ENCODE measurements at places on chromosomes 7 and 10.

GRCh38 chr10:127932521-127933270 lies 25.8 kb downstream of the PTPRE start:
- no peak for DNase-seq

GRCh38 chr7:26437003-26437532 lies 145.4 kb downstream of the SNX10 start:
- no peak for DNase-seq

DNA sequence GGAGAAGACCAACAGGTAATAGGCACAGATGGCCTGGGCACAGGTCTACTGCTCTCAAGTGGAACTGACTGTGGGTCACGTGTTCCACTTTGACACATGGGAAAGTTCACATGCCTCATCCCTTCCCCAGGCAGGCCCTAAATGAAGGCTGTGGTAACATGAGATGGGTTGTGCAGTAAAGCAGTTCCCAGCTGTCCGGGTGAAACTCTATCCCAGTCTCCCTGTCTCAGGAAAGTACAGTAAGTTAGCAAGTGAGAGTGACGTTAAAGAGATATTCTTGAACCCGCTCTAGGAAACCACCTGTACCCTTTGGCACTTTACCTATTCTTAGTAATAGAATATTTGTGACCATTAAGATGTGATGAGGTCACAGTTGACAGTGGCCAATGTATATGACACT lies 343.7 kb upstream of the AOAH start:
- DNase-seq = no peak

- DNase-seq = no peak
Observed at GRCh38 chr7:155798673-155799439, 13.4 kb downstream of the SHH start.

DNA sequence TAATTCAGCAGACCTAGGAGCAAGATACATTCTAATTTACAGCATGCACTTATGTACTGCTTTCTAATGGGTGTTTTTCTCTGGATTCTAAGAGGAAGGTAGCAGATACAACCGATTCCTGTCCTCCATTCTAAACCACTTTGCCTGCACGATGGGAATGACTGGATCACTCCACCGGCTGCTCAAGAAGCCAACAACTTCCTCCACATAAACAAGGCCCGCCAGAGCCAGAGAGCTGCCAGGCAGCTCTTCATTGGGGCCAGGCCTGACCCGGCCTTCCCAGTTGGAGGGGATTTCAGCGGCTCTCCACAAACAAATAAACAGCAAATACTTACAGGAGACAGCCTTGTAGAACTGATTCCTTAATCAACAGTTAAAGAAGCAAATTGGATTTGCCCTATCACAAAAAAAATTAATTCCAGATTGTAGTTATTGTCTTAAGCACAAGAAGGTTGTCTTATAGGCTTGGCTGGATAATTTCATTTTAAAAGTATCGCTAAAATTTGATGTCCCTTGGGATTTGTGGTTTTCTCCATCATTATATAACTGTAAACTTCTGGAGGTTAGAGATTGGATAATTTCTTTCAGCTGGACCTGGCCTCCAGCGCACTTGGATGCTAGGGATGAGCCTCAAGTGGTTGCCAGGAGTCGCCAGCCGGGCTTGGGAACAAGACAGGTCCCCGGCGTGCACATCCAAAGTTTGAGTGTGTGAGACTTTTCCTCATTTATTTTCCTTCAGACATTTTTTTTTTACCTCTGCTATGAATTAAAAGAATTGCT lies 20.9 kb downstream of the EBF3 start:
- no peak for DNase-seq

- DNase-seq = no peak
Observed at GRCh38 chr10:17006631-17007417, 122.8 kb downstream of the CUBN start.

- no peak for DNase-seq
Observed at GRCh38 chr10:3778692-3779157, 6.3 kb downstream of the KLF6 start.

DNA sequence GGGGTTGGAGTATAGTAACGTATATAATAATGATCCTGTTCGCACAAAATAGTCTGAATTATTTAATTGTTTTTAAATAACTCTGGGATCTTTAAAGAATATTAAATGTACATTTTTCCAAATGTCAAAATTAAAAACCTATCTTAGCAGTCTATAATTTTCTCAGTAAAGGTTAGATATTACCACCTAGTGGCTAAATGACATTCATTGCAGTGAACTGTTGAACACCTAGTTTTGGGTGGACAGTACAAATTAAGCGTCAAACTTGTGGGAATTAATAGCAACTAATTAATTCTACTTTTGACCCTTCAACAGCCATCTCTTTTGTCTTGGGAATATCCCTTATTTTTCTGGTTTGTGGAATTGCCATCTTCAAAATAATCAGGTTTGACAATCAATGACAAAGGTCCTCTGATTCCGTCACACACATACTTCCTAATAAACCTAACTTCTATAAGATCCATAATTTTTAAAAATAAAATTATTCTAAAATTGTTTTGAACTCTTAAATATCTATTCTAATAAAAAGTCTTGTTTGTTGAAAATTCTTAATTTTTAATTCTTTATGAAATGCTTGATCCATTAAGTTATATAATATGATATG lies 165.7 kb downstream of the SEMA3D start:
- DNase-seq = no peak

- DNase-seq = no peak
Observed at GRCh38 chr10:127125331-127125730, 71.1 kb downstream of the INSYN2A start.

DNA sequence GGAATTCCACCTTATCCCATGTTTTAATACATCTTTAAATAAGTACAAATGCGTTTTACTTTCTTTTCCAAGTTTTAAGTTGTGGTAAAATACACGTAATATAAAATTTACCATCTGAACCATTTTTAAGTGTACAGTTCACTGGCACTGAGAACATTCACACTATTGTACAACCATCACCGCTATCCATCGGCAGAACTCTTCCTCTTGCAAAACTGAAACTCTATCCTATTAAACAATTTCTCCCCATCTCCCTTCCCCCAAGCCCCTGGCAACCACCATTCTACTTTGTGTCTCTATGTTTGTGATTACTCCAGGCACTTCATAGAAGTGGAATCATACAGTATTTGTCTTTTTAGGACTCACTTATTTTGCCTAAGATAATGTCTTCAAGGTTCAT lies 33.8 kb downstream of the HIP1 start:
- no peak for DNase-seq

DNA sequence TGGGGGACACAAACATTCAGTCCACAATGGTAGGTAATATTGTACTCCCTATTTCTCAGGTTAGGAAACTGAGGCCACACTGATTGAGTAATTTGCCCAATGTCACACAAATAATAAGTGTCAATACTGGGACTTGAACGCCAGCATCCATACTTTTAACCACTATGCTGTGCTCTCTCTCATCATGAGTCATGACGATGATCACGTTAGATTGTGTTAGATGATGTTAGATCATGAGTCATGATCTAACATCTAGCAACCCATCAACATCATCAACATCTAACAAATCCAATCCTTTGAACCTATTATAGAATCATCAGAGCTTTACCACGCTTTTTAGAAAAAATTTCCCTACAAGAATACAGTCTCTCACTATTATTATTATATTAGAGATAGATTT lies 28.1 kb upstream of the HERPUD2 start:
- no peak for DNase-seq

DNA sequence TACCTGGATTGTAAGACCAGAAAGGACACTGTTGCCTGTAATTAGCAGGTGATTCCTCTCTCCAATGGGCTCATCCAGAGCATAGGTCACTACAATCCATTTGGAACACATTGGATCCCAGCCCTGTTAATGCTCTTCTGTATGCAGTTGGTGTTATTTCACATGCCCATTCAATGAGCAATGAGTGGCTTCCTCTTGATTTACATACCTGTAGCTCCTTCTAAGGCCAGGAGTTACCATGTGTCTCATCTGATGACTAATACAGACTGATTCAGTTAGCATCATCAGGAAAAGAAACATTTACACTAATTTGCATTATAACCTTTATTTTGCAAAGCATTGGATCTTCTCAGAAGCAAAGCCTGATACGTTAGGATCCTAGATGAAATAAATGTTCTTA lies 83.1 kb upstream of the NPVF start:
- DNase-seq = no peak

- no peak for DNase-seq
Observed at GRCh38 chr10:125130260-125130659, 30.1 kb downstream of the CTBP2 start.

- DNase-seq = no peak
Observed at GRCh38 chr10:80687476-80687789, 149.7 kb downstream of the SH2D4B start.

DNA sequence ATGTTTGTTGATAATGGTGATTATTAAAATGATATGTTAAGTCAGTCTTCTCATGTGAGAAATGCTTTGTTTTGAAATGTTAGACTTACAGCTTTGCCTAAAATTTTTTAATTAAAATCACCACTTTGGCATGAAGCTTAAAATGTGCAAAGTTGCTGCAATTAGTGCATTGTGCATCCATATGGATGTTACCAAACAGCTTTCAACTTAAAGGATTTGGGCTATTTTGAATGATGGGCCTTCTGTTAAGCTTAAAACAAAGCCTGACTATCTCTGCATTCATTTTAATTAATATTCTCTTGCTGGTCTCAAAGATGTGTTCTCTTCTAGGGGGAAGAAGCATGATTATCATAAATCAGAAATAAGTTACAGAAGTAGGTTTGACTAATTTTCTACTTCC lies 64.6 kb upstream of the FZD1 start:
- DNase-seq = no peak

- no peak for DNase-seq
Observed at GRCh38 chr10:14163377-14164086, 167.2 kb downstream of the FRMD4A start.

DNA sequence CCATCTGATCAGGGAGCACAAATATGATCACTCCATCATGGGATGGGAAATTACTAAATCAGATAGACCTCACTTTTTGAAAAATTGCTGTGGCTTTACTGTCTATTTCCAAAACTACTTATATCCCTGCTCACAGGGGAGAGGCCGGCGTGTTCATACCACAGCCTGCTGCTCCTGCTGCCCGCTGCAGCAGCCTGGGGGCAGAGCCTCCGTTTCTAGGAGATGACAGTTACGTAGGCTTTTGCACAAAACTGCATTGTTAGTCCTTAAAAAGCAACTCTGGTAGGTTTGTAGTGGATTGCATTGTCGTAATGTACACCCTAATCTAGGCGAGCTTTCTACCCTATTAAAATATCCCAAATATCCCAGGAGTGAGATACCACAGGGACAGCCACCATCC lies 203.7 kb downstream of the EBF3 start:
- no peak for DNase-seq

DNA sequence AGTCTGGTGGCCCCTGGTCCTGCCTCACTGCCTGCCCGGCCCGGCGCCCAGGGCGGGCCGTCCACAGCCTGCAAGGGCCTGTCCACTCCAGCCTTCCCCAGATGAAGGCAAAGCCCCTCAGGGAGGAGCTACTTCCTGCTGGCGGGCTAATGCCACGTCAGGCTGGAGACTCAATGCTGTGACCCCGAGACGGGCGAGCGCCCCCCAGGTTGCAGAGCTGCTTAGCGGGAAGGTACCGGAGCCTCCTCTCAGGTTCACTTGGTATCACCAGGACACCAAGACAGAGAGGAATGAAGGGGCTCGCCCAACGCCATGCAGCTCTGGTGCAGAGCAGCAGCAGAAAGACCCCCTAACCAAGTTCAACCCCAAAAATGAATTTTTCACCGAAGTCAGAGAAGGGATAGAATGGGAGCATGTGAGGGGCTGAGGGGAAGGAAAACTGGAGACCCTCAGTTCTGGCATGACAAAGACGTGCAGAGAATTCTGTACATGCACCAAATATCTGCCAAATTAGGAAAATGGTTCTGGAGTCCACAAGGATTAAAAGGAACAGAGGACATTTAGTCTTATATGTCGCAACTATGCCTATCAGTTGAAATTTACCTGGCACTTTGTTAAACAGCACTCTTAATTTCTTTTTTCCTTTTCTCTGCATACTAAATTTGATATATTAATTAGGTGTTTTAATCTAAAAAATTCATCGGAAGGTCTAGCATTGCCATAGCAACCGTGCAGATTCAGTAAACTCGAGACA lies 2.8 kb downstream of the STK32C start:
- no peak for DNase-seq

DNA sequence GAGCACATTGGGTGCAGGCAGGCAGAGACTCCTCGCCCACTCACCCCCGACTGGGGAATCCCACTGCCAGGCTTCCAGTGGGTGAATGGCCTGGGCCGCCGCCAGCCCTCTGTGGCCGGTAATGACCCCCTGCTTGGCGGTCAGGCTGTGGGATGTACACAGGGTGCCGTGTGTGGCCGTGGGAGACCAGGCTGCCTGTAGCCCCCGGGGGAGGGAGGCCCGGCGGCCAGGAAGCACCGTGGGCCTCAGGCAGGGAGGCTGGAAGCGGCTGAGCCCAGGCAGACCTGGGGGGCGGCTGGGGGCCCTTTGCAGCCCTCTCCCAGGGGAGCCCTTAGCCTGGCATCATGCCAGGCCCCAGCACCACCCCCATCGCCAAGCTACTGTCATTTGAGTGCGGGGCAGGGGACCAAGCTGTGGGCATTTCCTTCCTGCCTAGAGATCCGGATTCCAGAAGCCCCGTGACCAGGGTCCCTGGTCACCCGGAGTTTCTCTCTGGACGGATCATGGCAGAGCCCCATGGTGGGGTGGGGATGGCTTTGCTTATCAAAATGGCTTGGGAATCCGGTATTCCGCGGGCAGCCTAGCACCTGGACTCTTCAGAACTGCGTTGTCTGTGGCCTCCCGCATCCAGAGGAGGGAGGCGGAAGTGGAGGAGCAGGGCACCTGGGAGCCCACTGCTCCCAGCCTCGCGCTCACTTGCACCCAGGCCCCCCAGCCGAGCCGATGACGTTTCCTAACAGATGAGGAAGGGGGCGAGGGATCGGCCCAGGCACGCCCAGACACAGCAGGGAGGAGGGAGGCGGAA lies 1.1 kb downstream of the TTYH3 start:
- DNase-seq = no peak

- no peak for DNase-seq
Observed at GRCh38 chr10:71772832-71773220, 494 bp downstream of the VSIR start.

GRCh38 chr7:79877874-79878465 lies 256.7 kb upstream of the GNAI1 start:
- DNase-seq = no peak
